ENCODE measurements at places on chromosomes 7 and 10. TPM values are rescaled to one million over a fixed set of nuclear protein-coding genes. Genes with fewer than 3 reads are reported as not detected.

GRCh38 chr10:133336577-133337369, at the start of gene CALY:
CALY (minus strand) TSS chr10:133336896; CDS start chr10:133328989, 7,907 bp downstream.
- DNase-seq = no peak

GRCh38 chr7:47685151-47685550, 103.2 kb upstream of the TNS3 start:
- no peak for DNase-seq

The OR2A12 gene
- not detected for polyA plus RNA-seq

DNA sequence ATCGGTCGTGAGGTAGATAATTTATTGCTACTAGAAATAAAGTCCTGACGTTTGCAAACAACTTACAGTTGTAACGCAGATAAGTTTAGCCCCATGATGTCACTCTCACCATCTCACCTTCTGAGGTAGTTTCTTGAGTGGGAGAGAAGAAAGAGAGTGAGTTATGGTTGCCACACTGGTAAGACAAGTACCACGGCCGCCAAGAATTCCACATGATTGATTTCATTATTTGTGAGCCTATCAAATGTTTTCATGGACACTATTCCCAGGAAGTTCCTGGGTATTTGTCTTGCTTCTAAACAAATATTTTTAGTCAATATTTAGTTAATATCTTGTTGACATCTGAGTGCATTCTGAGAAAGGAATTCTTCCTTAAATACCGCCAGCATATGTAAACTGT, 339.4 kb upstream of the KIAA1217 start:
- no peak for DNase-seq

DNA sequence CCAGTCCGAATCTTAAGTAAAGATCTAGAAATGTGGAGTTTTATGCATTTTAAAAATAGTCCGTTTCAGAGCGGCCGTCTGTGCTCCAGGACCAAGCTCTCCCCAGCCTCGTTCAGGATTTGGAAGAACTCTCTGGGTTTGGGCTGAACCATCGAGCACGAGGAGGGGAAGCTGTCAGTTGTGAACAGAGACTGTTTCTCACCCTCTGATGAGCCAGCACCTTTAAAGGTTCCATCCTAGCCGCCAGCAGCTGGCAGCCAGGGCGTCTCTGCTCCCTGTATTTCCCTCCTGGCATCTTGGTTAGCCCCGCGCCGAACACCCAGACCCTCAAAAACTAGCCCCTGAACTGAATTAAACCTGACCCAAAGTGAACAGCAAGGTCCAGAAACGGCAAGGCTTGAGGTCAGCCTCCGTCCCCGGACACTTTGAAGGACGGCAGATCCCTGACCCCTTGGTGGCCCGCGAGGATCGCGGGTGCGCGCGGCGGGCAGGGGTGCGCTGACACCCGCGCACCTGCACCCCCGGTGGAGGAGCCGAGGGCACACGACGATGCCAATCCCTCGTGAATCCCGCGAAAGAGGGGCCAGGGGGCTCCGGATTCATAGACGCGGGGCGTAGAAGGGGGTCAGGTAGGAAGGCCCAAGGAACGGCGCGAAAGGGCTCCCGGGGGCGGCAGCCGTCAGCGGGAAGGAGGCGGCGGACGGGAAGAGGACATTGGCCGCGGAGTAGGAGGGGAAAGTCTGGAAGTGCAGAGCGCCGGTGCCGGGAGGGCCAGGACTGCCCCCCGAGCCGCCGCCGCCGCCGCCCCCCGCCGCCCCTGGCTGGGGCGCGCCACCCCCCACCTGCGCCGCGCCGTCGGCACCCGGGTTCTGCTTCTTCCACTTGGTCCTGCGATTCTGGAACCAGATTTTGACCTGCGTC, 2.7 kb downstream of the NKX1-2 start:
- DNase-seq = no peak
